ENCODE measurements at places on chromosomes 5 and 9.

GRCh38 chr9:79973627-79974026 lies 401.9 kb downstream of the TLE4 start:
- no peak for DNase-seq

- DNase-seq: no peak
Measured at GRCh38 chr9:99576002-99576401, 245.7 kb upstream of the NR4A3 start.

DNA sequence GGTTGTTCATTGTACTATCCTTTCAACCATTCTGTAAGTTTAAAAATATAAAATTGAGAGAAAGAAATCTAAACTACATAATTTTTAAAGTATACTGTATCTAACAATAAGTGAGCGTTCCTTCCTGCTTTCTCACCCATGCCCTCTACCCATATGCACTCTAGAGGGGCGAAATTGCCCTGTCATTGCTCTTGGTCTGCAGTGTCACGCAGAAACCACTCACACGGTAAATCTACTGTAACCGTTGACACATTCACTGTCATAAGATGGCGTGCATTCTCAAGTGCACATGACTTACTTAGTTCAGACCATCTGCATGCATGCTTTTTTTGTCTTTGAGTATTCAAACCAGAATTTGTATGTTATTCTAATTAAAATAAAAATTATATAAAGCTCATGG lies 55.7 kb upstream of the NIPBL start:
- DNase-seq: no peak

GRCh38 chr9:71966601-71967000 lies 55.2 kb downstream of the C9orf85 start:
- DNase-seq: no peak

DNA sequence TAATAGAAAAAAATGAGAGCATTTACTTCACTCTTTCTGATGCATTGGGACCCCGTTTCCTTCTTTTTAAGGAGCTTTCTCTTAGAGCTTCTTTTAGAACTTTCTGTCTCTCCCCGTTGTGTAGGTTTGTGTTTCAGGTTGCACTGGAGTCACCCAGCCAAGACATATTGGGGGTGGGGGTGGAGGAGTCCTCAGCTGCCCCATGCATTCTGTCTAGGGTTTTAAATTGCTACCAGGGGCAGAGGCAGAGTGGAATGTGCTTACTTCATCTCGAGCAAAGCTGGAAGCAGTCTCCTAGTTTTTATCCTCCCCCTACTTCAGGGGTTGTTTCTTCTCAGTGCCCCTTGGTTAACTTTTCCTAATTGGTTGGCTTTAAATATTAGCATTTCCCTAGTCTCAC lies 9.4 kb downstream of the OR2K2 start:
- no peak for DNase-seq

DNA sequence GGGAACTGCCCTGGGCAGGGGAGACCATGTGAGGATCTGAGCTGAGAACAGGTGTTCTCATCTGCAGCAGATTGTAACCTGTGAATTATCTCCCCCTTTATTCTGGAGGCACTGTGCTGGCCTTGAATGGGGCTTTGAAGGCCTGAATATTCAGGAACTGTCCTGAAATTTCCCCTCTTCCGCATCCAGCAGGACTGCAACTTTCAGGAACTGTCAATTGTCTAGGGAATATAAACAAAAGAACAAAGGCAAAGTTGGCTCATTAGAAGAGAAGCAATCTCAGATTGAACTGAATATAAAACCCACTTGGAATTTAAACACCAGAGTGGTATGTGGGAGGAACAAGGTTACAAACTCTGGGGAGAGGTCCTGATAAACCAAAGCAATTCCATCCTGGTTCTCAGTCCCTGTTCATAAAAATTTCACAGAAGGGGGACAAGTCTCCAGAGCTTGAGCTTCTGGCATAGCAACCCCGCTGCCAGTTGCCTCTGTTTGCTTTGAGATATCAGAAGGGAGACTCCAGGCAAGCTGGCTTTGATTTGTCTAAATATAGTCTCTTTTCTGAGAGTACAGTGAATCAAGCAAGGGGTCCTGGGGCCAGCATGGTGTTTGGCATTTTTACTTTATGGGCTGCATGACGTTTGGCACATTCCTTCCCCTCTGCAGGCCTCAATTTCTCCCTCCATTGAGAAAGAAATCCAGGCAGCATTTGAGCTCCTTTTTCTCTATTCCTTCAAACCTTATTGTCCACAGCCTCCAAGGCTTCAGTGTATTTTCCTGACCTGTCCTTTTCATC lies 47.5 kb downstream of the ADRB2 start:
- DNase-seq: no peak

- no peak for DNase-seq
Measured at GRCh38 chr9:132903574-132904492, 25.1 kb downstream of the SPACA9 start.

DNA sequence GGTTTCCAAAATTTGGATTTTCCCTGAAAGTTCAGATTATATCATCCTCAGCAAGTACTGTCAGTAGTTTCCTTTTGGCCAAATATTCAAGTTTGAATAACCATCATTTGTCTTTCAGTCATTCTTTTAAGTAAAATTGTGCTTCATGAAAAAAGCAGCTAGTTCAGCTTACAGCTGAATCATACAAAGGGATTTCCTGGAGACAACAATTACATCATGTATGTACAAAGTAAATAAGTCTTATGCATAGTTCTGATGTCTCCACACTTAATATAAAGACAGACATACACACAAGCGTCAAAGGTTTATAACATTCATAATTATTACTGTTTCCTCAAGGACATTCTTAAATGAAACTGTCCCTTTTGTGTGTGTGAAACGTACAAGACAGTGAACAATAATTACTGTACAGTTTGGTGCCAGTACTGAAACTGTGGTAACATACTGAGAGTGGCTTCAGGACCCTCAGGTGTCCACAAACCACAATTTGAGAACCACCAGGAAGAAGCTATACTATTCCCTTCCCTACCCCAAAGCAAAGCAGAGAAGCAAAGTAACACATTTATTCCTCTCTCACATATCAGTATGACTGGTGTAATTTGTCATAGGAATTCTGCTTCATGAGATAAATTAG lies 746.6 kb downstream of the TAF11L14 start:
- no peak for DNase-seq

DNA sequence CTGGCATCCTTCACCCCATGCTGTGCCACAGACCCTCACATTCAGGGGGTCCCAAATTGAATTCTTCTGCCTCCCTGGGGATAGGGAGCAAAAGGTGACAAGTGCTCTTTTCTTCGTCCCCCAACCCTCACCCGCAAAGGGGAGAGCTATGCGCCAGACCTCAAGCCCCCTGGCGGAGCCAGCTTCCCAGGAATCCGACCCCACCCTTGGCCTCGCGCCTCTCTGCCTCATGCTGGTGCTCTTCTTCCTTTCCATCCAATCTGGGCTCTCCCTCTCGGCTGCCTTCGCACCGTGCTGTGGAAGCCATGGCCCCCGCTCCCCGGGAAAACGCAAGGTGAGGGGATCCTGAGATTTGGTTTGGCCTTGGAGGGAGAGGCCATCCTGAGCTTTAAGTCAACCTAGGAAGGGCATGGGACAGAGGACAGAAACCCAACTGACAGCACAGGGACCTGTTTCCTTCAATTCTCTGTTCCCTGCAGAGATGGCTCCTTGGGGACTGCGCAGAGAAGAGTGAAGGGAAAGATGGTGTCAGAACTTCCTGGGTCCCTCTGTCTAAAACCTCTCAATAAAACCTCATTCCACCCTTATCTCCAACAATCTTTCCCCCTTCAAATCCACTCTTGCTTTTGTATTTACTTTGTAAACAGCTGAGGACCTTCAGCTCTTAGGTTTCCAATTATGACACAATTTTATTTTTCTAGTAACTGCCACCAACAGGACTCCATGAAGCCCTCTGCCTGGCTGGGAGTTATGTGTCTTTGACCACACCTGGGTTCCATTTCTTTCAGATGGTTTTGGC lies 36.3 kb upstream of the CRB2 start:
- no peak for DNase-seq

- peak; percentile 3 for DNase-seq
Measured at GRCh38 chr5:133287500-133287899, 235.7 kb downstream of the HSPA4 start.

GRCh38 chr9:131382850-131383729 lies 10.8 kb upstream of the PRRC2B start:
- DNase-seq: no peak

- DNase-seq: no peak
Measured at GRCh38 chr5:66361070-66361469, 217.0 kb downstream of the SREK1 start.

DNA sequence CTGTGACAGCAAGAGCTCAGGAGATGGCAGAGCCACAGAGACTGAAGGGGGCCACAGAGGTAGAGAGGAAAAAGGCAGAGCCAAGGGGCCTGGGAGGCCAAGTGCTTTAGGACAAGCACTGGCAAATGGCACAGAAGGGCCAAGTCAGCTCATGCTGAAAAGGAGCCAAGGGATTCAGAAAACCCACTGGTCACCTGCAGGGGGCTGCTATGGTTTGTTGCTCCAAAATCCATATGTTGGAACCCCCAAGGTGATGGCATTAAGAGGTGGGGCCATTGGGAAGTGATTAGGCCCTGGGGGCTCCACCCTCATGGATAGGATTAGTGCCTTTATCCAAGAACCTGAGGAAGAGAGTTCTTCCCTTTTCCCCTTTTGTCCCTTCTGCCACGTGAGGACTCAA lies 165.4 kb downstream of the ARSB start:
- no peak for DNase-seq

GRCh38 chr9:99567436-99567835 lies 254.2 kb upstream of the NR4A3 start:
- no peak for DNase-seq

GRCh38 chr9:108528231-108528630 lies 327.6 kb downstream of the ACTL7B start:
- no peak for DNase-seq

DNA sequence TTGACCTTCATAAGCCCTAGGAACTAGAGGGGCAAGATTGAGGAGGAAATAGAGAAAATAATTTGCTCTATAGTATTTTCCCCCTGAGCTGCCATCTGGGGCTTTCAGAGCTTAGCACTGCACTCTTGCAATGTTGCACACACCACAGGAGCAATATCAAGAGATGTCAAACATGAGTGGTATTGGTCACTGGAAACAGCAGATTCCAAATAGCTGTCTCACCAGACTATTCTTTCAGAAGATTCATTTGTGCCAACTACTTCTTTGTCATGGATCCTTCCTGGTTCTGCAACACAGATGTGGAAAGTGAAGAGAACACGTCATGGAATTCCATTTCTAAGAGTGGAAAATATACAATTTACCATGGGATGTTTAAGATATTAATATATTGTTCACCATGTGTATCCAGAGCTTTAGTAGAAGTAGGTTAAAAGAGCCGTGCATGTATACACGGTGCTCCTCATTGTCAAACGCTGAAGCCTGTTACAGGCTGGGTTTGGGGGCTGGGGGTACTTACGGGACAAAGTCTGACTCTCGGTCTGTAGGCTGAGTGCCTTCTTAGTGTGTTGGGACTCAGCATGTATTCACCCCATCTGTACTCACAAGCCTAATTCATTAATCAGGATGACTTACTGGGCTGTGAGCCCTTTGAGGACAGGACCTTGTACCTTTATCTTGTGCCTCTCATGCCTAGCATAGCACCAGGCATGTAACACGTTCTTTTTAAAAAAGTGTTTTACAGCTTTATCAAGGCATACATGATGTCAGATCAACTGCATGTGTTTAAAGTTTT lies 31.4 kb upstream of the GDNF start:
- no peak for DNase-seq

- peak; percentile 96 for DNase-seq
Measured at GRCh38 chr9:6007058-6007769, 8.2 kb downstream of the RANBP6 start.

DNA sequence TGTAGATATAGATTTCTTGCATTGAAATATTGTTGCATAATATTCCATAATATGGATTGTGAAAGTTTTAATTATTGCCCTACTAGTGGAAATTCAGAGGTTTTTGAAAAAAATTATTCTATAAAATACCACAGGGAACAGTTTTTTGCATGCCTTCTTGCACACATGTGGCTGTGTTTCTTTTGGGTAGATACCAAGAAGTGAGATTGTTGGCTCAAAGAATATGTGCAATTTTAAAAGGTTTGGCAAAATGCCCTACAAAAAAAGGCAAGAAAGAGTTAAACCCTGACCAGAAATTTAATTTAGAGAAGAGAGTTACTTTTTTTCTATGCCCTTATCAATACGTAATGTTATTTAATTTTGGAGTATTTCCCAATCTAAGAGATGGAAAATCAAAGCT lies 270.8 kb upstream of the DAPK1 start:
- DNase-seq: no peak

DNA sequence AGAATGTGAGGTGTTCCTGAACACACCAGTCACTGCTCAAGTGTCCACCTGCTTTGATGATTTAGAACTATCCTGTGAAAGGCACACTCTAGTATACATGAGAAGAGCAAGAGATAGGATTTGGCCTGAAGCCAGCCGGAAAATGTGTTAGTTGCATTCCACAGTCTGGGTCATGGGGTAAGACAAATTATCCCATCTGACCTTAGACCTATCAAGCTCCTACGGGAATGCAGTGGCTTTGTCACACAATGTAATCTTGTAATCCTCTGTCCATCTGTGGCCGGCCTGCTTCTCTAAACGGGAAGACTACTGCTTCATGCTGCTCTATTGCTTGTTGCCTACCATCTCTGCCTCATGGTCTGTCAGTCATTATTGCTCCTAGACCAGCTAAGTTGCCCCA lies 92.4 kb upstream of the PRRC1 start:
- no peak for DNase-seq

DNA sequence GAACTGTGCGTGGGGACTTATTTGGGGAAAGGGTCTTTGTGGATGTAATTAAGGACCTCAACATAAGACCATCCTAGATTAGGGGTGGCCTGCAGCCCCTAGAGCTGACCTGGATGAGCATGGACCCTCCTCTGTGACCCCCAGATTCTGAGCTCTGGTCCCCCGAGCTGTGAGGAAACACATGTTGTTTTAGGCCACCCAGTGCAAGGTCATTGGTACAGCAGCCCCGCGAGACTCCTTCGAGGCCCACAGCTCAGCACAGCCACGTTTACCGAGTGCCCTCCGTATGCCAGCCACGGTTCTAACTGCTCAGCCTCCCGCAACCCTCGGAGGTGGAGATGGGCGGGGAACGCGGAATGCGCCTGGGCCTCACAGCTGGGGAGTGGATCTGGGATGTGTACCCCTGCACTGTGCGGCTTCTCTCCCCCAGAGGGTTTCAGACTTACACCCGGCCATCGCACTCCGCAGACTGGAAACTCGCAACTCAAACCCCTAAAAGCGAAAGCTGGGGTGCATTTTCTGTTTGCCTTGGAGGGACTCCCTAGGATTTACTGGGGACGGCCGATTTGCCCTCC lies 4.5 kb upstream of the GPSM1 start:
- DNase-seq: no peak

- DNase-seq: no peak
Measured at GRCh38 chr5:98813755-98814154, 40.3 kb downstream of the RGMB start.

DNA sequence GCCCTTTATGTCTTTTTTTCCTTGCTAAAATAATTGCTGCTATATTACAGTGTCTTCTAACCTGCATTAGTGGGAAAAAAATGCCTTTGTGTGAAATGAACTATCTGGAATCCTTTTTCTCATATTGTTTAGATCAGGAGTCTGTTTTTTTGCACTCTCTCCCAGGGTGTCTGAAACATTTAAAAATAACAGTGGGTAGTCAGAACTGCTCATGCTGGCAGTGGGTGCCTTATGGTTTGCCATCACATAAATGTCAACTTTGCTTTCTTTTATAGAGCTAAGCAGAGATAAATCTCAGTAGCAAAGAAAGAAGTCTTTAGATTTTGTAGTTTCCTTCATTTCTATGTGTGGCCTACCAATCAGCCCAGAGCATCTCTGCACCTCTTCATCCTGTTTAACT lies 347.8 kb upstream of the RGMB start:
- no peak for DNase-seq

- no peak for DNase-seq
Measured at GRCh38 chr9:13665418-13666066, 386.1 kb upstream of the MPDZ start.
